AG10803 (cell line): ENCODE measurements at places on chromosomes 1 and 21.

DNA sequence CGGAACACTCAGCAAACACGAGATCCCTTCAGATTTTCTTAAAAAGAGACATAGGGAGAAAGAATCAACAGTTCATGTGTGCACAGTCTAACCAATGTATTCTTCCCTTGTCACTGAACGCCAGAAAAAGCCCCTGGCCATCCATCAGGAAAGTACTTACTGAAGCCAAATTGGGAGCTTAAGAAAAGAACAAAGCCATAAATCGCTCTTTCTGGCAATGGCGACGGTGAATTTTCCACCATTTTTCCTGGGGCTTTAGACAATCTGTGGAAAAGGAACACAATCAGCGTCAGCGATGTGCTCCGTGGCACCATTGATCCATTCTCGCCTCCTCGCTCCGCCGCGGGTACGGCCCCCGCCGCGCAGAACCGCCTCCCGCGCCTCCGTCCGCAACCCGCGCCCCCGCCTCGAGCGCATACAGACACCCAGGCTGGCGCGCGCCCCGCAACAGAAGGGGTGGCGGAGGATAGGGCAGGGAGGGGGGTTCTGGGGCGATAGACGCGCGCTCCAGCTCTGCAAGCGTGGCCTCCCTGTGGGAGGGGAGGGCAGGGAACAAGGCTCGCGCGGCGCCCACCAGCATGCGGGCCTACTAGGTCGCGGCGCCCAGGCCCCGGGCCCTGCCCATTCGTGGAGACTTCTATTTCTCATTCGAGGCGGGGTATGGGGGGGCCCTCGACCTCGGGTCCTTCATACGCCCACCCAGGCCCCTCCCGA lies 440 bp downstream of the PIGP start:
- peak; percentile 85 for DNase-seq

DNA sequence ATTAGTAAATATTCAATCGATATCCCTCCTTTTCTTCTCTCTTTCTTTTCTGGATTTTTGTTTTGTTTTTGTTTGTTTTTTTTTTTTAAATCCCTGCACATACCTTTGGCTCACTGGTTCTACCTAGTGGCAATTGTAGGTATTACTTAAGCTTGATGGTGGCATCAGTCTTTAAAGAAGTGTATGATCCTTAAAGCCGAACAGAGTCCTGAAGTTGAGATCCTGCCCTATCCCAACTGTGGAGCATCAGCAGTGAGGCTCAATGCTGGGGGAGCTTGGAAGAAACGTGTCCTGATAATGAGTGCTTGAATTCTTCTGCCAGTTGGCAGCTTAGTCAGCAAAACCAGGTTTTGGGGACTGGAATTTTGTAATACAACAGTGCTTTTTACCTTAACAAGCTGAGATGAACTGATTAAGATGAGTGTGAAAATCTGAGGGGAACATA lies 60.8 kb downstream of the FASLG start:
- DNase-seq = peak; percentile 48

DNA sequence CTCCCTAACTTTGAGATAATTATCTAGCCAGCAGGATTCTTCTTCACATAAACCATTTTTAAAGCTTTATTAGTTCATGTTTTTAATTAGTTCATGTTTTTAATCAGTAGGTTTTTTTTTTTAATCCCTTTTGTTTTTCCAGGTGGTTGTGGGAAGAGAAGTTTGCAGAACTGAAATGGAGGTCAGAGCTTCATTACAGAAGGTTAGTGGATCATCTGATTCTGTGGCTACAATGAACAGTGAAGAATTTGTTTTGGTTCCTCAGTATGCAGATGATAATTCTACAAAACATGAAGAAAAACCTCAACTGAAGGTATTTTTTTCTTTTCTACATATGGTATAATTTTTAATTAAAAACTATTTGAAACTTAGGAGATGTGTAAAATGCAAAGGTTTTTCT lies 59.7 kb downstream of the RABGAP1L start:
- no peak for DNase-seq

DNA sequence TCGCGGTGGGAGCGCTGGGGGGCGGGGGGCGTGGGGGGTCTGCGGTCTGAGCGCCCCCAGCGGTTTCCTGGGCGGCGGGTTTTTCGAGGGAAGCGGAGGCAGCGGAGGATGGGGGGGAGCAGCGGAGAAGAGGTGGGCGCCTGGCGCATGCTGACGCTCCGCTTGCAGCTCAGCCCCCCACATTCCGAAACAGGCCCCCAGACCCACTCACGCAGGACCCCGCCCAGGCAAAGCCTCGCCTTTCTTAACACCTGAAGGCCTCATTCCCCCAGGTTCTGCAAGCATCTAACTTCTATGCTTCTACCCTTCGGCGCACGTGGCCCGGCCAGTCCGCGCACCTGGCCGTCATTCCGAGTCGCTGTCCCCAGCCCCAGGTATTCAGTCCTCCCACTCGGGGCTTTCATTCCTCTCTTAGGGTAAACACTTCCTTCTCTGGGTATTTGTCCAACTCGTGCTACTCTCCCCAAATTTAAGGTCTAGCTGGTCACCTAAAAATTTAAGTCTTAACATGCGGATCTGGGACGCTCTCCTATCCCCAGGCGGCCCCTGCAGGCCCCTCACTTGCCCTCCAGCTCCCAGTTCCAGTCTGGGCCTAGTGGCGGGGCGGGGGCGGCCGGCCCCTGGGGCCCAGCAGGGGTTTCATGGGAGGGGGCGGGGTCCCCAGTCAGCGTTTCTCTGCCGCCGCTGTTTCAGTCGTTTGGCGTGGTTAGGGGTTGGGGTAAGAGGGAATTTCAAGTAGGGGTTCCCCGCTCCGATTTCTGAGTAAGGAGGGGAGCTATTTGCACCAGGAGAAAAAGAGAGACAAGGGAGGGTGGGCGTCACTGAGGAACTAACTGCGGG lies 2.8 kb upstream of the ZBTB7B start:
- no peak for DNase-seq

DNA sequence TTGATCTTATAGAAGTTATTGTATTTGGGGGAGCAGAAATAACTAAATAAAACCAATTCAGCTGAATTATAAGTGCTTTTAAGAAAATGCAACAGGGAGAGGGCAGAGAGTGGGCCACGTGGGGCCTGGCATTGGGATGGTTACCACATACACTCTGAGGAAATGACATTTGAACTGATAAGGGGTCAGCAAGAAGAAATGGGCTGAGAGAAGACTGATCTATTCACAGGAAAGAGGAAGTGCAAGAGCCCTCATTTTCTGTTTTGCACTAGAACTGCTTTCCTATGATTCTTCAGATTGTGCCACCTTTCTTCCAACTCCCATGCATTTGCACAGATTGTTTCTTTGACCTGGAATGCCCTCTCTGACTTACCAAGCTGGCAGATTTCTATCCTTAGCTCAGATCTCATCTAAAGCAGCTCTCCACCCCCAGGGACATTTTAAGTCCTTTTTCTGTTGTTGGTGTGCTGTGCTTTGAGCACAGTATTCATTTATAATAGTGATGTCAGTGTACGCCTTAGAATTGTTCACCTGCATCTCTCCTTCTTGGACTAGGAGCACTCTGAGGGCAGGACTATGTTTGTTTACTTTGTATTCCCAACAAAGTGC lies 115.9 kb downstream of the FGGY start:
- no peak for DNase-seq

- DNase-seq = peak; percentile 16
Observed at GRCh38 chr1:171433451-171433850, 51.9 kb upstream of the PRRC2C start.

DNA sequence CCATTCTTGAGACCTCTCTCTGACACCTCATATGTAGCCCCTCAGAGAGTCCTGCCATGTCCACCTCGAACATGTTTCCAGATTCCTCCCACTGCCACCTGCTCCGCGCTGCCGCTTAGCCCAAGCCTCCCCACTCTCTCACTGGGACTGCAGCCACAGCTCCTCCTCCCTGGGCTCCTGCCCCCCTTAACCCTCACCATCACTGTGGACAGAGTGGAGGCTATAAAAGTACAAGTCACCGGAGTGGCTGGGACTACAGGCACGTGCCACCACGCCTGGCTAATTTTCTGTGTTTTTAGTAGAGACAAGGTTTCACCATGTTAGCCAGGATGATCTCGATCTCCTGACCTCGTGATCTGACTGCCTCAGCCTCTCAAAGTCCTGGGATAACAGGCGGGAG lies 77.0 kb downstream of the VWA5B1 start:
- DNase-seq = no peak
